GM04504 (cell line): ENCODE measurements at places on chromosomes 3 and 15.
A peak's percentile ranks its signal among the peaks of the same experiment; 100 is the strongest.

DNA sequence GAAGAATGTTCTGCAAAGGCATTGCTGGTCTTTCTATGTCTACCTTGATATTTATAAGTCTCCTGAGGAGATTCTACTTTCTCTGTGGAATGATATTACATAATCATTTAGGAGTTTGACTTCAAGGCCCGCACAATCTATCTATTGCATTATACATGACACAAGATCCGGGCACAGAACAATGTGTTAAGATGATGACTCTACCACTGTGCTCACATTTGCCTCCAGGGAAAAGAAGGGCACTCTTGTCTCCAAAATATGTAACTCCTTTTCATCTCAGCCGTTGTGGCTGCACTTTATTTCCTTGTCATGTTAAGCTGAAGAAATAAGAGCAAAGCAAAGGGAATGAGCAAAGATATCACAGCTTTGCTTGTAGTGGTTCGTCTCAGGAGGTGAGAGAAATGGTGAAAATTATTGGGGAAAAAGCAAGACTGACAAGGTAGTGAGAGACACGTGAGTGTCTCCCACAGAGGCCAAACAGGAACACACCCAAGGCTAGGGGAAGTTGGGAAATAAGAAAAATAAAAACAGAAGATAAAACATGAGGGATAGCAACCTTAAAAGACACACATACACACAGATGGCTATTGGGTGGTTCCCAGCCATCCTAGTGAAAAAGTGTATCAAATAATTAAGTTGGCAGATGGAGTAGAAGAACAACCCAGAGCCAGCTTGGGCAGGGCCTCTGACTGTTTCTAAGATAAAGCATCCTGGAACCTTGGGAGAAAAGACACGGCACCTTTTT, 184.3 kb downstream of the P3H2 start:
- DNase-seq: no peak

GRCh38 chr3:184543843-184544512, 17.6 kb upstream of the EPHB3 start:
- DNase-seq: peak; percentile 51

DNA sequence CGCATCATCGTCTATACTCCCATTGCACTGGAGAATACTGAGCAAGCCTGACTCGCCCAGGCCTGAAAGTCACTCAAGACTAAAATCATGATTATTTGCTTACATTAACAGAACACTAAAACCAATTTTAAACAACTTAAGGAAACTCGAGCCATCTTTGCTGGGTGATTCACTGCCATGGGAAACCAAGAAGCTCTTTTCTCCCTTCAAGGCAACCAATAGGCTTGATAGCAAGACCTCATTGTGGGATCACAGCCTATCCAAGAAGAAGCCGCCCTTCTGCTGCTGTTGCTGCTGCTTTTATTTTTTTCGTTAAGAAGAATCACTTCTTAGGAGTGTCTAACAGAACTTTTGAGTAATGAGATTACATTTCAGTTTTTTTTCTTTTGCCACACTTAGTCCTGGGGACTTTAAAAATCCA, 479.4 kb downstream of the FOXP1 start:
- no peak for DNase-seq

- DNase-seq: no peak
Observed at GRCh38 chr3:172707967-172708366, 2.9 kb downstream of the NCEH1 start.

DNA sequence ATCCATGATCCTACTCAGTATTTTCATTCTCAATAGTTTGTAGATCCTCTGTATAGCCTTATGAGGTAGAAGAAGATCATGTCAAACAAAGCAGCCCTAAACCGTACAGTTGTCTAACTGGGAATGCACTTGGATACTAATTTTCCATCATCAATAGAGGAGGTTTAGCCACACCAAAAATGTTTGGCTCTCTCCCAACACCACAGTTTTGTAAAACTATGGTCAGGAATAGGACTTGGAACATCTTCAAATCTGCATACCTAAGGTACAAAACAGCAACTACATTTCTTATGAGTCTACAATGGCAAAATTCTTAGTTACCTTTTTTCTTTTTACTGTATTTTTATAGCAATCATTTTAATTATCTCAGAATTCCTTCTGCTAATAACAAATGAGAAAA, 1001.6 kb downstream of the ROBO2 start:
- DNase-seq: no peak

DNA sequence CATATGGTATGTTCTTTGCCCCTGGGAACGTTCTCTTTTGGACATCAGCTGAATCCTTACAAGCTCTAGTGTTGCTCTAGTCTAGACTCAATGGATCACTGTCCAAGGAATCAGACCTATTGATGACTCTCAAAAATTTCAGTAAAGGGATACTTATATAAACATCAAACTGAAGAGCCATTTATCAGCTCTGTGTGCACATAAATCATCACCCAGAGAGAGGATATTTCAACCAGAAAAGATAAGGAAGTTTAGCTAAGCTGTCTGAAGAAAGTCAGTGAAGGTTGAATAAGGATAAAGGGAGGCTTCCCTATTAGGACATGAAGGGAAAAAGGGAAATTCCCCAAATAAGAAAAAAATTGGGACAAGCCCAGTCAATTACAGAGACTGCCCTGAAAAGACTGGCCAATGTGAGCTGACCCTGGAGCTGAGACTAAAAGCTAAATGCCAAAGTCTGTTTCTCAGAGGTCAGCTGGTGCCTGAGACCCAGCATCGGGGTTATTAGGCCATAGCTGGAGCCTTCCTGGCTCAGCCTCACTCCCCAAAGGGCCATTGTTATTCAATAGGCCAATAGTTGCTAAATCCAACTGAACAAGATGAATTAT, 424.1 kb upstream of the THBS1 start:
- no peak for DNase-seq

DNA sequence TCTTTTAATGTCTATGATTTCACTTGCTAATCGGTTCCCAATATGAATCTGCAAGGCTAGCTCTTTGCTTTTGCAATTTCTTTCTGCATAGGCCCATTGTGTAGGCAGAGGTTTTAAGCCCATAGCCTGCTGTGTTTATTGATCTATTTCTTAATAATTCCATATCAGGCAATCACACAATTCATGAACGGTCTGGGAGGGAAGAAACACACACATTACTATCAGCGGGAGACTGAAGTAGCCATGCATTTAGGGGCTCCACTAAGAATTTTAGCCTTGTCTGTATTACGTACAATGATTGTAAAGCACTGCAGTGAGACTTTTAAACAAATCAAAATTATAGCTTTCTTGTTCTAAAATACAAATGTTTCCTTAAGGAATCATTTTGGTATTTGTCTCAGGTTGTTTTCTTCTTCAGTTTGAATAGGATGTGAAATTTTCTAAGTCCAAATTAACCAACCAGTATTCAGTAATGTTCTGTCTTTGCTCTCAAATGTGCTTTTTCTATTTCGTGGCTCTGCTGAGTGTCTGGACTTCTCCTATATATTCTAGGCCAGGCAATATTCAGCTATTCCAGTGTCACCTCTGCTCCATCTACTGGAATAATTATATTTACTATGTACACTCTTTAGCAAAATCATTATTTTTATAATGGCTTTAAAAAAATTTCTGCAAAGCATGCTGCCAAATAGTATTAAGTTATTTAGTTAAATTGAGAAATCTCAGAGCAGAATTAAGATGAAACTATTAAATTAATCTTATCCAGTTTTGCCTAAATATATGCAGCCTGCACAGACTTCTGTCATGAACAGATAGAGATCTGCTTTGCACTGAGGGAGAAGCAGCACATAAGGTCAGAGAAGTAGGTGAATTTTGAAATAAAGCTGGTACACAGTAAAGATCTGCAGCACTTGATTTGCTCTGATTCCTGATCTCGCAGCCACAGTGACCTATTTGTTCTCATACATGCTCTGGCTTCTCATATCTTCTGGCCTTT, 103.0 kb upstream of the NAALADL2 start:
- no peak for DNase-seq

GRCh38 chr15:85603160-85603559, 191.6 kb downstream of the KLHL25 start:
- no peak for DNase-seq

DNA sequence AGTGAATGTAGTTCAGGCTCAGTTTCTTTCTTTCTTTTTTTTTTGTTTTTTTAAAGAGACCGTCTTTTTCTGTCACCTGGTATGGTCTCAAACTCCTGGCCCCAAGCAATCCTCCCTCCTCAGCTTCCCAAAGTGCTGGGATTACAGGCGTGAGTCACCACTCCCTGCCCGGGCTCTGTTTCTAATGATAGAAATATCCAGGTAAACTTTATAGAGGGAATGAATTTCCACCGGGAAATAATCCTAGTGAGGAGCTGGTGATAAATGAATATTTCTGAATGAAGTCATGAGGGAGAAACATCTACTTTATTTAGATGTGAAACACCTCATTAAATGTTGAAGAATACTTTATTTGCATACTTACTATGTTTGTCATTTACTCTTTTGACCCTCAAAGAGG, 7.2 kb downstream of the RNF13 start:
- no peak for DNase-seq

DNA sequence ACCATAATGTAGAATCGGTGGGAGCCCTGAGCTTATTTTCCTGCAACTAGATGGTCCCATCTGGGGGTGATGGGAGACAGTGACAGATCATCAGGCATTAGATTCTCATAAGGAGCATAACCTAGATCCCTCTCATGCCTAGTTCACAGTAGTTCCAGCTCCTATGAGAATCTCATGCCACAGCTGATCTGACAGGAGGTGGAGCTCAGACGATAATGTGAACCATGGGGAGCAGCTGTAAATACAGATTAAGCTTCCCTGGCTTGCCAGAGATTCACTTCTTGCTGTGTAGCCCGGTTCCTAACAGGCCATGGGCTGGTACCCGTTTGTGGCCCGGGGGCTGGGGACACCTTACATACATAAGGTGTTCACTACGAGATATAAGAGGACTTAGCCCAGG, 67.5 kb upstream of the LRRFIP2 start:
- no peak for DNase-seq

GRCh38 chr3:58627941-58628340, 38.6 kb downstream of the FAM3D start:
- DNase-seq: no peak

DNA sequence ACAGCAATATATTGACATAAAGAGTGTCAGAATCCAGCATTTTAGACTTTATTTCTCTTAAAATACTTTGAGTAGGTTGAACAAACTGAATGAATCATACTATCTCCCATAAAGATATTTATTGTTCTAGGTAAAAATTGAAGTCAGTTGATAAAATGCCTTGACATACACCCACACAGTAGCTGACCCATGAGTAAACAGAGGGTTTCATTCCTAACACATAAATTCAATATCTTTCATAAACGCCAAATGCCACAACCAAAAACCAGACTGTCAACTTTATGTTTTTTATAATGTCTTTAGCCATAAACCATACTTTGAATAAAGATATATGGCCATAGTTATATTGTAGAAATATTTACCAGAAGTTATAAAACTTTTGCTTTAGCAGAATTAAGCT, 742.4 kb downstream of the NAALADL2 start:
- no peak for DNase-seq

DNA sequence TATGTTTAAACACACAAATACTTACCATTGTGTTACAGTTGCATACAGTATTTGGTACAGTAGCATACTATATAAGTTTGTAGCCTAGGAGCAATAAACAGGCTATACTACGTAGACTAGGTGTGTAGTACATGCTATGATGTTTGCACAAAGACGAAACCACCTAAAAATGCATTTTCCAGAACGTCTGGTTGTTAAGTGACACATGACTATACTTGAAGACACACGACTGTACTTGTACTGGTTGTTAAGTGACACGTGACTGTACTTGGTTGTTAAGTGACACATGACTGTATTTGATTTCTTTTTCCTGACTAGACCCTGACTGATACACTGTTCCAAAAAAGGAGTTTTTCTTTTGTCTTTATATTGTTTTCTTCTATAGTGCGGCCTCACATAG, 34.1 kb downstream of the RAB8B start:
- DNase-seq: no peak

DNA sequence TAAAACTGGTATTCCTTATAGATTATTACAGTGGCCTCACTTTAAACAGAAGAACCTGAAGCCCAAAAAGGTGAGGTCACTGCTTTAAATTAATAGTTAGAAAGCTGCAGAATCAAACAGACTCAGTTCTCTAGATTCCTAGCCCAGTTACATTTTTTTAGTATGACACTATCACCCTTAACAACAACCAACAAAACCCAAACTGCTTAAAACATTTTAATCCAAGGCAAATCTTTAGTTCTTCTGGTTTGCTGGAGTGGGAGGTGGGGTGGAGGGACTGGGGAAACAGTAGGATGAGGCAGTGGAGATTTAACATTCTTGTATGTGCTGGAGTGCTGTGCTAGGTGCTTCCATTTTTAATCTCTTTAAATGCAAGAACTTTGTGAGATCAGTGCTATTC, 631.6 kb upstream of the KCNMB2 start:
- no peak for DNase-seq

DNA sequence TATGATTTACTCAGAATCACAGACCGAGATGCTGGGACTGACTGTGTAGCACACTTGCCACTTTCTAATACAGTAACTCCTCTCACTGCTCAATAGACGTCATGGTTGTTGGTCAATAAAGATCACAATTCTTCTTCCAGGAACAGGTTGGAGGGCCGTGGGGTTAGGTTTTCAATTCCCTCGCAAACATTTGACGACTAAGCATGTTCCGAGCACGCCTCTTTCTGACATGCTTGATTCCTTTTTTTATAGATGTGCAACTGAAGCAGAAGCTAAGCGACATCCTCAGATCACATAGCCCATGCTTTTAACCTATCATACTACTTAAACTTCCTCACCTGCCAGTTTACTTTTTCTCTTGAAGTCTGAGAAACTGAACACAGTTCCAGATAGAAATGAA, 61.0 kb downstream of the GRM7 start:
- no peak for DNase-seq

- DNase-seq: no peak
Observed at GRCh38 chr15:57422113-57422754, 45.9 kb downstream of the CGNL1 start.

DNA sequence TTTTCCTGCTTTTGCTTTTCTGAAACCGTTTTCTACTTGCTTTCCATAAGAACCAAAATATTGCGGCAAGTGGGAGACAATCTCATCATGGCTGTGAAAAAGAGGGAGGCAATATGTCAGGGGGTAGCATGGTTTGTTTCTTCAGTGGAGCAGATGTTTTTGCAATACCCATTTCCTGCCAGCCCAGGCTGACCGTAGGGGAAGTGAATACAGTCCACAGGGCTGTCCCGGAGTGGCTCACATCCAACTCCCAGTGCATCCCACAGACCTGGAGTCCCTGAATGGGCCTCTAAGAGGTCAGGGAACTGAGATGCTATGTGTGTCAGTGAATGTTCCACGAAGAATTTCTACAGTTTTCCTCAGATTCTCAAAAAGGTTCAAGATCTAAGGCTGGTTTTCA, 69.6 kb downstream of the EPHB1 start:
- no peak for DNase-seq

- DNase-seq: no peak
Observed at GRCh38 chr3:25834346-25834745, 44.5 kb downstream of the OXSM start.
